PC-3 (cell line): ENCODE measurements at places on chromosomes 7 and 10. TPM values are rescaled to one million over a fixed set of nuclear protein-coding genes. Genes with fewer than 3 reads are reported as not detected.

DNA sequence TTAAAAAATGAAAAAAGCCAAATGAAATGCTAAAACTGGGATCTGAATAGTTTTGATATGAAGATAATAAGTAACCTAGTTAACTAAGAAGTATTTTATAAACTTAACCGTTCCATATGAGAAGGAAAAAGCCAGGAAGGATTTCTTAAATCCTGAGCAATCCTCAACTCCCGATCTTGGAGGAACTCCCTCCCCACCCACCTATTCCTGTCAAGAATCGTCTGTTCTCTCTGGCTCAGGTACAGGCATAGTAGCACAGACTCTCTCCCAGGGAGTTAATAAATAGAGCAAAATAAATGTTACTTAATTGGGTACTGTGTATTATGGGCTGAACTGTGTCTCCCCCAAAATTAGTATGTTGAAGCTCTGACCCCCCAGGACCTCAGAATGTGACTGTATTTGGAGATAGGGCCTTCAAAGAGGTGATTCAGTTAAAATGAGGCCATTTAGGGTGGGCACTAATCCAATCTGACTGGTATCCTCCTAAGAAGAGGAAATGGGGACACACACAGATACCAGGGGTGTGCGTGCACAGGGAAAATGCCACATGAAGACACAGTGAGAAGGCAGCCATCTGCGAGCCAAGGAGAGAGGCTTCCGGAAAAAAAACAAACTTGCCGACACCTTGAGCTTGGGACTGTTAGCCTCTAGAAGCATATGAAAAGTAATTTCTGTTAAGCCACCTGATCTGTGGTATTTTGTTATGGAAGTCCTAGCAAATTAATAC lies 28.7 kb downstream of the PUS7 start:
- H3K4me3 ChIP-seq: no peak overlapping the region
- no peaks in the 10 kb centered on the region for H3K27me3 ChIP-seq
- H3K4me1 ChIP-seq: peaks cover 11% of the 10 kb centered on the region
- DNase-seq: no peak
- peaks cover 11% of the 10 kb centered on the region for H3K36me3 ChIP-seq
- H3K27ac ChIP-seq: no peak overlapping the region

DNA sequence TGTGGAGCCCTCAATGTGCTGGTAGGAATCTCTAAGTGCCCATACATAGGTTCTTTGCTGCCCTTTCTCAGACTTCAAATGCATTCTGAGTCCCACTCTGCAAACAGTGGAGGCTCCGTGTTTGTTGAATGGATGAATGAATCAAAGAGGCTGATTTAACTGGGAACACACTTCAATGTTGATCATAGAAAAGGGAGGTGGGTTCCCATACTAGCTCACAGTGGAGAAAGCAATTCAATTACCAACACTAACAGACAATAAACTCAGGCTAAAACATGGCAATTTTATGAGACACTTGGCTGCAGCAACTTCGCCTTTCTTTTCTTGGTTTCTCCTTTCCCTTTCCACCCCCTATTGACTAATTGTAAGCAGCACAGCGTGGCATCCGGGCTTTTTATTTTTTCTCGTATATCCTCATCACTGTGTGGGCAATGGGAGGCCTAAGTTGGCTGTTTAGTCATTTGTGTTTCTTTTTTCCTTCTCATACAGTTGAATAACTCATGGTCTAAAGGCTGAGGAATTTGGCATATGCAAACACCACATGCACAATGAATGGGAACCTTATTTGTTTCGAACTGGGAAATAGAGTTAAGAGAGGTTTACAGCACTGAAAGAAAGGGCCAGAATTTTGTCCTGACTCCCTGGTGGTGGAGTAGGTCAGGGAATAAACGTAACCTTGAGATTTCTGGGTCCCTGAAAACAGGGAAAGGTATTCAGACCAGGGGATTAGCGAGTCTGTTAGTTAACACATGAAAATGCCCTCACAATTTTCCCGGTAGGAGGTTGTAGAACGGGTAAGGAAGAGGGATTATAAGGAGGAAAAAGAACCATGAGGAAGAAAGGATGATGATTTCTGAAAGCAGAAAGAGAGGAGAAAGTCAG lies 858.5 kb downstream of the KCNMA1 start:
- no peak overlapping the region for H3K27ac ChIP-seq
- peaks cover 37% of the 10 kb centered on the region for H3K27me3 ChIP-seq
- H3K4me3 ChIP-seq: no peak overlapping the region
- peak; percentile 64 for DNase-seq
- no peaks in the 10 kb centered on the region for H3K36me3 ChIP-seq

DNA sequence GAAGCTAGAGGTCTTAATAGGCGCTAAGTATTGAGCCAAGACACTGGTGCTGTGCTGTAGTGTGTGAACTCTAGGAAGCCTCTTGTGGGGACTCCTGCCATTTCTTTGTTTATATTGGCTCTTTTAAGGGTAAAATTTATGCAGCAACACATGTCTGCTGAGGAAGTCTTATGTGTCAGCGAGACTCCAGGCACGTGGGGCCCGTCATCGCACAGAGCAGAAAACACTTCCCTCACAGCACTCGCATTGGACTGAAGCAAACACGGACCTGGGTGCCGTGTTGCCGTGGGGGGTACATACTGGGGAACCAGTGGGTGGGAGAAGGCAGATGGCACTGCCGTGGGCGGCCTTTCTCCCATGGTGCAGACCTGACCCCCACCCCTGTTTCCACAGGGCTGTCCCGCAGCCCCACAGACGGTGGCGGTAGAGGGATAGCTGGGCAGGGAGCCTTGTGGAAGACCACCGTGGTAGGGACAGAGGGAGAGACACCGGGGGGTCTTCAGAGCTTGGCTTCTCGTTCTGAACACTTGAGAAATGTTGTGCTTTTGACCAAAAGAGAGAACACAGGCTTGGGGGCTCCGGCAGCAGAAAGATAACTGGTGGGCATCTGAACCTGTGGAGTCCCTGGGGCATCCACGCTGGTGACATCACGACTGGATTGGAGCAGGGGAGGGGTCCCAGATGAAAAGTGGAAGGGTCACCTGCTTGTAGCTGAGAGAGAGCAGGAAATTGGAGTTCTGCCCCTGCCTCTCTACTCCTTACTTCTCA lies 284.7 kb upstream of the SHH start:
- H3K36me3 ChIP-seq: no peaks in the 10 kb centered on the region
- no peak for DNase-seq
- H3K4me1 ChIP-seq: peaks cover 5% of the 10 kb centered on the region
- H3K4me3 ChIP-seq: no peak overlapping the region
- H3K27ac ChIP-seq: no peak overlapping the region
- H3K27me3 ChIP-seq: no peaks in the 10 kb centered on the region

GRCh38 chr7:127474457-127474856 lies 81.9 kb upstream of the ZNF800 start:
- H3K4me1 ChIP-seq: peaks cover 12% of the 10 kb centered on the region; the same call in 1 of the 2 replicates
- no peak overlapping the region for H3K4me3 ChIP-seq
- peak; percentile 3 for DNase-seq
- no peaks in the 10 kb centered on the region for H3K36me3 ChIP-seq
- no peak overlapping the region for H3K27ac ChIP-seq

The ZNF248 gene
- 112 and 115 TPM in 2 replicates for total RNA-seq

DNA sequence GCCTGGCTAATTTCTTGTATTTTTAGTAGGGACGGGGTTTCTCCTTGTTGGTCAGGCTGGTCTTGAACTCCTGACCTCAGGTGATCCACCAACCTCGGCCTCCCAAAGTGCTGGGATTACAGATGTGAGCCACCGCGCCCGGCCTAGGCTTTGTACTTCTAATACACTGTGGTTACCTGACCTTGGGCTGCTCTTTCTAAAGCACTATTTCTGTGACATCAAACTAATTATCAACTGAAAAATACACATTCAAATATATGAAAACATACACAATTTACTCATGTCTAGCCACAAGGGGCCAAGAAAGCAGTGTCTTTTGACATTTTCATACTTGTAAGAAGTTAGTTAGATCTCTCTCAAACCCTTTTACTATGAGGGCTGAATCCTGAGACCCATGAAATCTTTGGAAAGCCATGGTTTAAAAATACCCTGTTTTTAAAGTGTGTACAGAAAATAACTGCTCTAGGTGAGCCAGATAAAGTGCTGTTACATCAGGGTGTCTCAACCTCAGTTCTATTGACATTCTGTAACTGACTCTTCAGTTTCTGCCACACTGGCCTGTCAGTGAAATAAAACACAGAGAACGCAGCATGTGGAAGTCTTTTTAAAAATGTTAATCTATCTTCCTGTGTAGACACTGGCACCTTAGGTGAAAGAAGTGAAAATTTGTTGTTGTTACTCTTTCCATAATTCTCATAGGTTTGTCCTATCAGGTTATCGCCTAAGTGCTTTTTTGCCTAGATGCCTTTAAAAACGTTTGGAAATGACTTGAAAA lies 58.8 kb downstream of the CREM start:
- H3K27me3 ChIP-seq: no peaks in the 10 kb centered on the region
- 0 out of 2 replicates have a peak, but pooled peaks cover under 1% of the 10 kb centered on the region for H3K36me3 ChIP-seq
- DNase-seq: peak; percentile 67
- peak overlapping the region; percentile 55 for H3K27ac ChIP-seq

GRCh38 chr7:15463801-15464666 lies 97.8 kb downstream of the AGMO start:
- no peak for DNase-seq
- H3K36me3 ChIP-seq: no peaks in the 10 kb centered on the region
- H3K27ac ChIP-seq: no peak overlapping the region
- no peaks in the 10 kb centered on the region for H3K27me3 ChIP-seq
- peaks cover 11% of the 10 kb centered on the region for H3K4me1 ChIP-seq

DNA sequence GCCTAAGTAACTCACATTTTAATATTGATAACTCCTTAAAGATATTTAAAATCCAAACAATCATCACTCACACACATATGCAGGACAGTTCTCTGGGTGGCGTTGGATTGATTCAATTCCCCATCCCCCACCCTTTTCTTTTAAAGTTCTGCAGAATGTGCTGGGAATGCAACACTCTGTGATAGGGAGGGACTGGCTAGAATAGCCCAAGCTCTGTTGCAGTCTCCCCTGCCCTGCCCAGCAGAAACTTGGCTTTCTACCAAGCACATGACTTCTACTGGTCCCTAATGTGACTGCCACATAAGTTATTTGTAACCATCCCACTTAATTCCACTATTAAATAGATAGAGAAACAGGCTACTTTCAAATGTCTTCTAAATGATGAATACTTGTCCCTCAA lies 55.2 kb downstream of the TWIST1 start:
- H3K27ac ChIP-seq: no peak overlapping the region
- no peak for DNase-seq
- no peaks in the 10 kb centered on the region for H3K36me3 ChIP-seq
- H3K4me3 ChIP-seq: no peak overlapping the region

The KCNMA1 gene
- total RNA-seq: 143 and 193 TPM in 2 replicates

GRCh38 chr10:34134602-34135001 lies 680.5 kb downstream of the PARD3 start:
- no peak overlapping the region for H3K27ac ChIP-seq
- peaks cover 26% of the 10 kb centered on the region for H3K4me1 ChIP-seq
- H3K4me3 ChIP-seq: no peak overlapping the region
- H3K36me3 ChIP-seq: no peaks in the 10 kb centered on the region
- H3K27me3 ChIP-seq: no peaks in the 10 kb centered on the region

- DNase-seq: no peak
- no peaks in the 10 kb centered on the region for H3K4me1 ChIP-seq
- no peak overlapping the region for H3K4me3 ChIP-seq
Observed at GRCh38 chr7:129208667-129209066, 16.2 kb upstream of the AHCYL2 start.

The HOXA4 gene
- 2.3 and 5.1 TPM in 2 replicates for total RNA-seq

The LAMB1 gene
- 74.3 and 101 TPM in 2 replicates for total RNA-seq

The SLC13A1 gene
- not detected in 2 replicates for total RNA-seq

- peaks cover 10% of the 10 kb centered on the region; the same call in 1 of the 2 replicates for H3K36me3 ChIP-seq
- H3K27me3 ChIP-seq: no peaks in the 10 kb centered on the region
- H3K27ac ChIP-seq: peak overlapping the region; percentile 71
- peak overlapping the region; percentile 87 for H3K4me3 ChIP-seq
- peaks cover 71% of the 10 kb centered on the region for H3K4me1 ChIP-seq
- DNase-seq: peak; percentile 54
Observed at GRCh38 chr7:108000875-108001763, 1.8 kb downstream of the LAMB1 start.

The GIMAP7 gene
- not detected in 2 replicates for total RNA-seq

DNA sequence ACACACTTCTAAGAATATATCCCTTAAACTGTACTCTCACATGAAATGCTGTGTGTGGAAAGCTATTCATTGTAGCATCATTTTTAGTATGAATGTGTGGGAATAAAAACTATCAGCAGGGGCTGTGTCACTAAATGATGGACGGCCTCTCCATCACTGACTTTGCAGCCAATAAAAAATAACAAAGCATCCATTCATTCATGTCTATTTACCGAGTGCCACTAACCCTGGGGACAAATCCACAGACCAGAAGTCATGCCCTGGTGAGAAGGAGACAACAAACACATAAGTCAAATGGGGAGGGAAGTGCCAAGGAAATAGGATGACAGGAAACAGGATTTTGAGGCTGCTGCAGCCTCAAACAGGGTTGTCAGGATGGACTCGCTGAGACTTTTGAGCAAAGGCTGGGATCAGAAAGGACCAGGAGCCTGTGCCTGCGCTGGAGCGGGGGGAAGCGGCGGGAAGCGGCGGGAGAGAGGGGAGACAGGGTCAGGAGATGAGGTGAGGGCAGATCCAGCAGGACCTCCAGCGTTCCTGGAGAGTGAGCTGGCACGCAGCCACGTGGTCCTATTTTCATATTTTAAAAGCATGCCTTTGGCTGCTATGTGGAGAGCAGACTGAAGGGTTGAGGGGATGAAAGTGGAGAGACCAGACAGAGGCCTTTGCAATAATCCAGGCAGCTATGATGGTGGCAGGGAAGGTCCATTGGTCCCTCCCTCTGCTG lies 2.2 kb upstream of the NOM1 start:
- peaks cover under 1% of the 10 kb centered on the region for H3K36me3 ChIP-seq
- H3K4me3 ChIP-seq: no peak overlapping the region
- H3K27me3 ChIP-seq: no peaks in the 10 kb centered on the region
- peak; percentile 13 for DNase-seq

DNA sequence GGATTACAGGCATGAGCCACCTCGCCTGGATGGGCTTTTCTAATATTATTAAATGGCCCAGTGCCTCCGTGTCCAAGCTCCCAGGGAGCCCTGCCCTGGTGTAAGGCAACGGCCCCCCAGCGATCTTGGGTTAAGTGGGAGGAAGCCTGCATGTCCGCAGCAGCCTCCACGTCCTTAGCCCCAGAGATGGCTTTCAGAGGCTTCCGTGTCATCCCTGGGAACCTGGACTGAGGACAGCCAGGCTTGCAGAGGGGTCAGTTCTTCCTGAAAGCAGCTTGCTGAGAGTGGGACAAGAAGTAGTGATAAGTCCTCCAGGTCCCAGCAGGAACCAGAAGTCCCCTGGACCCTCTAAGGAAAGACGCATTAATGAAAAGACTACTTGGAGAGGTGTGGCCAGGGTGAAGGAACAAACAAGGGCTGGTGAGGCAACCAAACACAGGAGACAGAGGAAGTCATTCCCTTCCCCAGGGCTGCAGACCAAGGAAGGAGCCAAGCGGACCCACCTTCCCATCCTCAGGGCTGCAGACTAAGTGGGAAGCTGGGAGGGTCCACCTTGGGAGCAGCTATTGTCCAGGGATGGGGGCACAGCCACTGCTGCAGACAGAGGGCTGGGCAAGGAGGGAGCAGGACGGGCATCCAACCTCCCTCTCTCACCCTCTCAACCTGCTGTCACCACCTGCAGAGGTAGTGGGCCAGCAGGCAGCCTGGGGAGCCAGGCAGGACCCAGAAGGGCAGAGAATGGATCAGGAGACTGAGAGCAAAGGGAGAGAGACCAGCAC lies 13.0 kb upstream of the INSIG1 start:
- H3K27ac ChIP-seq: no peak overlapping the region
- H3K4me1 ChIP-seq: no peaks in the 10 kb centered on the region
- no peaks in the 10 kb centered on the region for H3K36me3 ChIP-seq
- peaks cover 9% of the 10 kb centered on the region; the same call in 1 of the 2 replicates for H3K27me3 ChIP-seq

GRCh38 chr10:95646160-95646559 lies 10.4 kb downstream of the ALDH18A1 start:
- H3K27ac ChIP-seq: no peak overlapping the region
- no peak for DNase-seq
- H3K4me3 ChIP-seq: no peak overlapping the region
- H3K4me1 ChIP-seq: no peaks in the 10 kb centered on the region

The ERVW-1 gene
- not detected in 2 replicates for total RNA-seq
